ENCODE measurements at places on chromosomes 3 and 15. TPM values are rescaled to one million over a fixed set of nuclear protein-coding genes. Genes with fewer than 3 reads are reported as not detected.

Gene KCNAB1
- 14.1 TPM for total RNA-seq

Gene DNAJA4
- total RNA-seq, result 50.1 TPM

Gene GRK7
- total RNA-seq, result 0.31 TPM

Gene VIPR1
- 0.31 TPM for total RNA-seq

Gene TTLL13
- total RNA-seq, result not detected
